PC-9 (cell line): ENCODE measurements at places on chromosomes 5 and 9. TPM values are rescaled to one million over a fixed set of nuclear protein-coding genes. Genes with fewer than 3 reads are reported as not detected.

DNA sequence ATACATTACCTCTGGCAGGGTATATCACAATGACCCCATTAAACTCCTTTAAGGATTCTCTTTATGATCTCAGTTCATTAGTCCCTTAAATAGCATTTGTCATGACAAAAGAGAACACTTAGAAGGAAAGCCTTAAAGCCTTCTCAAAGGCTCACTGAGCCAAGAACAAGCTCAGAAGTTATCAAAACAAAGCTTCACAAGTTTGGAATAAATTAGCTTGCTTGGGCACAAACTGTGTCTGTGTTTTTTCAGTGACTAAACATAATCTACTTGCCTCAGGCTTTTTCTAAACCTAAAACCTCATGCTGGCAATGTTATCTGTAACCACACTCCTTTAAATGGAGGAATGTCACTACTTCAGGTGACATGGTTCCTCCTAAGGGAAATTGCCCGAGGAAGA is 1114.9 kb upstream of the C9orf72 start:
- no peak overlapping the region for H3K4me3 ChIP-seq
- no peaks in the 10 kb centered on the region for H3K27me3 ChIP-seq
- H3K27ac ChIP-seq: no peak overlapping the region
- H3K4me1 ChIP-seq: no peaks in the 10 kb centered on the region
- DNase-seq: no peak

- H3K4me1 ChIP-seq: no peaks in the 10 kb centered on the region
- no peaks in the 10 kb centered on the region for H3K36me3 ChIP-seq
- no peak overlapping the region for H3K4me3 ChIP-seq
- no peaks in the 10 kb centered on the region for H3K27me3 ChIP-seq
- no peak overlapping the region for H3K27ac ChIP-seq
These were observed 59.5 kb downstream of the MVB12B start for GRCh38 chr9:126386088-126386487.

GRCh38 chr5:157917899-157918809 is 59.2 kb upstream of the CLINT1 start:
- peak; percentile 29 for DNase-seq
- peaks cover 22% of the 10 kb centered on the region for H3K4me1 ChIP-seq
- H3K27me3 ChIP-seq: no peaks in the 10 kb centered on the region
- H3K27ac ChIP-seq: peak overlapping the region; percentile 28; the same call in 1 of the 2 replicates
- H3K36me3 ChIP-seq: no peaks in the 10 kb centered on the region

GRCh38 chr5:37846786-37847310 is 7.0 kb upstream of the GDNF start:
- no peaks in the 10 kb centered on the region for H3K36me3 ChIP-seq
- H3K4me3 ChIP-seq: no peak overlapping the region
- DNase-seq: no peak
- H3K4me1 ChIP-seq: no peaks in the 10 kb centered on the region
- no peak overlapping the region for H3K27ac ChIP-seq

DNA sequence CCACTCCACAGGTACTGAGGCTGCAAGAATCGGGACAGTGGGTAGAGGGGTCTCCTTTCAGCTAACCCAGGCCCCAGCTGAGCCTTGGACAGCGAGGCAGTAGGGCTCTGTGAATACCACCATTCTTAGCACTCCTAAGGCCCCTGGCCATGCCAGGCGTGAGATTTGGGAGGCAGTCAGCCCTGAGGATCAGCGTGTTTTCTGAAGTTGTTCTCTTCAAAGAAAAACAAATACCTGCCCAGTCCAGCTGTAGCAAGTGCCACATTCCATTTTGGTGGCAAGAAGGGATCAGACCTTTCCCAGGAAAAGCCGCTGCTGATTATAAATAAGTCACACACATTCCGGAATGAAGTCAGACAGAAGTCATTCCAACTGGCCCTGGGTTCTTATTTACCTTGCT is 47.8 kb downstream of the RALGPS1 start:
- no peak overlapping the region for H3K4me3 ChIP-seq
- H3K4me1 ChIP-seq: peaks cover 30% of the 10 kb centered on the region
- DNase-seq: no peak
- H3K27ac ChIP-seq: no peak overlapping the region
- no peaks in the 10 kb centered on the region for H3K36me3 ChIP-seq

DNA sequence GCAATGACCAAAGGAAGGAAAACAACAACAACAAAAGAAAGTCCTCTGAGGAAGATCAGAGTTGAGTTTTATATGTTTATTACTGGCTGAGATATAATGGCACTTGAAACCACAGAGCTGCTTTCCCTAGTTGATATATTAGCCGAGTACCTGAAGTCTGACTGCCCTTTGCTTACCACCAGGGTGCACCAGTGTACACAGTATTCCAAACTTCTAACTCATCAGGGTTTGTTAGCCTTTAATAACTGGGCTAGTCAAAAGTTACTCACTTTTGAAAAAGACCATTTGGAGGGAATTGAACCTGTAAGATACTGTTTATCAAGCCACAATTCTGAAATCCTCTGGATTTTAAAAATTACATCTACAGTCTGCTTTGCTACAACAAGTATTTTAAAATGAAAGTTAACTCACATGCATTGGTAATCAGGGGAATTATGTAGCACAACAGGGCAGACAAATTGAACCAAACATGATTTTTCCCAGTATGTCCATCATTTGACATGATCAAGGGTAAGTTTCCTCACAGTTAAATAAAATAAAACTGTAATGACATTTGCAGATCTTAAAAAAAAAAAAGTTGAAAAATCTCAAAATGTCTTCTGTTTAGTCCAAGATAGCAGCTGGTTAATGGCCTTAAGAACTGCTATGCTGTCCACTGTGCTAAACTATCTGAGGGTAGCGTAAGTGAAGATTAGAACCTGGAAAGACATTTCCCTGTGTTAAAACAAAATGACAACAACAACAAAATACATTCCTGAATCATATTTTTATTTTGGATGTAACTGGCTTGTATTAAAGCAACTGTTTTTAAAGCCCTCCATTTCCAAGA is 57.3 kb upstream of the C6 start:
- H3K36me3 ChIP-seq: no peaks in the 10 kb centered on the region
- H3K27me3 ChIP-seq: no peaks in the 10 kb centered on the region
- H3K27ac ChIP-seq: no peak overlapping the region

GRCh38 chr5:124986667-124987066 is 240.2 kb upstream of the ZNF608 start:
- H3K36me3 ChIP-seq: no peaks in the 10 kb centered on the region
- H3K27ac ChIP-seq: peak overlapping the region; percentile 44
- peaks cover 14% of the 10 kb centered on the region for H3K4me1 ChIP-seq
- no peaks in the 10 kb centered on the region for H3K27me3 ChIP-seq

DNA sequence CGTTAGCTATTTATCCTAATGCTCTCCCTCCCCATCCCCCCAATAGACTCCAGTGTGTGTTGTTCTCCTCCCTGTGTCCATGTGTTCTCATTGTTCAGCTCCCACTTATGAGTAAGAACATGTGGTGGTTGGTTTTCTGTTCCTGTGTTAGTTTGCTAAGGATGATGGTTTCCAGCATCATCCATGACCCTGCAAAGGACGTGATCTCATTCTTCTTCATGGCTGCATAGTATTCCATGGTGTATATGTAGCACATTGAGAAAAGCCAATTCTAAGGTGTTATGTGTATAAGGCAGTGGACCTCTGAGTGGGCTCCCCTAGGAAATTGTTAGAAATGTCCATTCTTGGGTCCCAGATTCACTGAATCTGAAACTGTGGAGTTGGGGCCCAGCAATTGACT is 103.1 kb upstream of the MYO10 start:
- no peaks in the 10 kb centered on the region for H3K36me3 ChIP-seq
- H3K27ac ChIP-seq: no peak overlapping the region
- no peaks in the 10 kb centered on the region for H3K27me3 ChIP-seq
- DNase-seq: no peak
- no peaks in the 10 kb centered on the region for H3K4me1 ChIP-seq

DNA sequence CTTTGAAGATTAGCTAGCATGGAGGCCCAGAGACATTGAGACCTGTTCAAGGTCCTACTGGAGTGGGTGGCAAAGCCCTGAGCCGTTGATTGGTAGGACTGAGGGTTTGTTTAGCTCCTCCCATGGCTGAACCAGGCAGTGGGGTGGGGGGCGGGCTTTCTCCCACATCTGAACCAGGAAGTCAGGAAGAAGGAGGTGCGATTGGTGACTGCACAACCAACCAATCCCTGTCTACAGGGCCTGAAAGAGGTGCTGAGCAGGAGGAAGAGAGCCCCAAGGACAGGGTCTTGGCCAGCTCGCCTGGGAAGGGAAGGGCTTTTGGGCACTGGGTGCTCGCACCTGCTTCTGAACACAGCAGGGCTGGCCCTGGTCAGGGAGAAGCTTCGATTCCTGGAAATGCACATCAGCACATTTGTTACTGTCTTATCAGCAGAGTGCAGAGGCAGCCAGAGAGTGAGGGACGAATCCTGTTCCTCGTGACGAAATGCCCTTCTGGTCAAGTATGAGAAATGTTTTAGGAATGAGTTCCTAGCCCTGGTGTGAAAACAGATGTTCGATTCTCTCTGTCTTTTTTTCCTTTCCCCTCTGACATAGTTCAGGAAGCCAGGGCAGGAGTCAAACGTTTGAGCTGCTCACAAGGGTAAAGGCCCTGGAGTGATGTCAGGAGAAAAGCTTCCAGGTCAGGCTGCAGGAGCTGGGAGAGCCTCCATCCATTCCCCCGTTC is 294.8 kb upstream of the KLF4 start:
- H3K36me3 ChIP-seq: no peaks in the 10 kb centered on the region
- no peak overlapping the region for H3K4me3 ChIP-seq
- peak overlapping the region; percentile 44 for H3K27ac ChIP-seq
- peaks cover 14% of the 10 kb centered on the region for H3K4me1 ChIP-seq
- H3K27me3 ChIP-seq: no peaks in the 10 kb centered on the region

GRCh38 chr5:36889264-36889663 is 12.7 kb downstream of the NIPBL start:
- no peak overlapping the region for H3K27ac ChIP-seq
- H3K4me1 ChIP-seq: peaks cover 13% of the 10 kb centered on the region
- H3K27me3 ChIP-seq: no peaks in the 10 kb centered on the region
- no peak overlapping the region for H3K4me3 ChIP-seq
- H3K36me3 ChIP-seq: no peaks in the 10 kb centered on the region

DNA sequence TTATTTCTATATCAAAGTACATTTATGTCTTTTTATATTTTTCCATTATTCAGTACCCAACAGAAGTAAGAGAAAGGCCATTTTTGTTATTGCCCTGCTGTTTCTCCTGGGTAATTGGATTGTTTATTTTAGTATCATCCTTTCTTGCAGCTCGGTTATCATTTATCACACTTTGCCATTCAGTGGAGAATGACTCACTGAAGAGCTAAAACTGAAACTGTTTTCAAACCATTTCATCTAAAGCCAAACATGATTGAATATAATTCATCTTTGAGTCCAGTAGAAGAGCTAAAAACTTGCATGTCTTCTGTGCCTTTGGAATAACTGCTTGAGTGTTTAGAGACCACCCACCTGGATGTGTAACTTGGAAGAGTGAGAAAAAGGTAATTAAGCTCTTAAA is 139.5 kb upstream of the PRDM9 start:
- no peak for DNase-seq
- no peak overlapping the region for H3K4me3 ChIP-seq
- H3K27me3 ChIP-seq: no peaks in the 10 kb centered on the region
- no peaks in the 10 kb centered on the region for H3K36me3 ChIP-seq
- H3K4me1 ChIP-seq: no peaks in the 10 kb centered on the region

- DNase-seq: no peak
- peaks cover 17% of the 10 kb centered on the region; the same call in 1 of the 2 replicates for H3K36me3 ChIP-seq
- peaks cover 26% of the 10 kb centered on the region for H3K4me1 ChIP-seq
These were observed 4.3 kb downstream of the TCERG1 start for GRCh38 chr5:146451411-146451810.

DNA sequence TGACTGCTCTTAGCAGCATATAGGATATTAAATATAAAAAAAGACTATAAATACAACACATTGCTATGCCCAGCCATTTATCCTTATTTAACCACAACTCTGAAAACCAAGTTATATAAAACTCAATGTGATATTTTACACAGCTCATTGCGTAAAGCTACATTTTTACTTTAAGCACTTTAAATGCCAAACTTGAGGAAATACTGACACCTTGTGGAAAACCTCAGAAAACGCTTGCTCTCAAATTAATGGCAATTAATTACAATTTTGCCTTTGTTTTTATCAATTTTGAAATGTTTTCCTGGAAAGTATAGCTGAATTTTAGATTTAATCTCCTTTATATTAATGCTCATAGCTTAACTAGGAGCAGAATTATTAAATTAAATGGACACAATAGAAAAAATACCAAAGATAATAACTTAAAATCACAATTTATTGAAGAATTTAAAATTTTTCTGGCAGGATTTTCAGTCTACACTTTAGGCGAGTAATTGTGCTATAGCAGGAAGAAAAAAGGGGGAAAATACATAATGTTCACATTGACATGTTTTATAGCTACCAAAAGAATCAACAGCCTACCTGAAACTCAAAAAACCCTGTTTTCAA is 25.2 kb upstream of the PLAC8L1 start:
- H3K4me3 ChIP-seq: no peak overlapping the region
- no peaks in the 10 kb centered on the region for H3K27me3 ChIP-seq
- no peak for DNase-seq

- H3K36me3 ChIP-seq: no peaks in the 10 kb centered on the region
- no peak overlapping the region for H3K27ac ChIP-seq
- H3K4me1 ChIP-seq: no peaks in the 10 kb centered on the region
- DNase-seq: no peak
- no peak overlapping the region for H3K4me3 ChIP-seq
- no peaks in the 10 kb centered on the region for H3K27me3 ChIP-seq
These were observed 115.3 kb downstream of the NREP start for GRCh38 chr5:111641533-111642233.

GRCh38 chr9:93577975-93578682 is 1.7 kb downstream of the PHF2 start:
- no peaks in the 10 kb centered on the region for H3K27me3 ChIP-seq
- H3K27ac ChIP-seq: peak overlapping the region; percentile 6
- peak overlapping the region; percentile 61 for H3K4me3 ChIP-seq
- DNase-seq: no peak
- H3K4me1 ChIP-seq: peaks cover 14% of the 10 kb centered on the region

- H3K36me3 ChIP-seq: no peaks in the 10 kb centered on the region
- H3K4me3 ChIP-seq: no peak overlapping the region
- no peaks in the 10 kb centered on the region for H3K4me1 ChIP-seq
- no peak for DNase-seq
- H3K27ac ChIP-seq: no peak overlapping the region
- H3K27me3 ChIP-seq: no peaks in the 10 kb centered on the region
These were observed 416.5 kb upstream of the TLE4 start for GRCh38 chr9:79155308-79155707.

- no peaks in the 10 kb centered on the region for H3K4me1 ChIP-seq
- peaks cover 6% of the 10 kb centered on the region; the same call in 1 of the 2 replicates for H3K27me3 ChIP-seq
- DNase-seq: no peak
- H3K4me3 ChIP-seq: no peak overlapping the region
- H3K36me3 ChIP-seq: no peaks in the 10 kb centered on the region
- no peak overlapping the region for H3K27ac ChIP-seq
These were observed 44.7 kb upstream of the LCP2 start for GRCh38 chr5:170342153-170342725.

GRCh38 chr5:137782055-137782454 is 27.9 kb upstream of the HNRNPA0 start:
- no peak for DNase-seq
- no peaks in the 10 kb centered on the region for H3K4me1 ChIP-seq
- H3K27ac ChIP-seq: no peak overlapping the region
- no peak overlapping the region for H3K4me3 ChIP-seq
- no peaks in the 10 kb centered on the region for H3K36me3 ChIP-seq

GRCh38 chr5:146410272-146410671 is 36.9 kb upstream of the TCERG1 start:
- no peak overlapping the region for H3K4me3 ChIP-seq
- no peaks in the 10 kb centered on the region for H3K36me3 ChIP-seq
- H3K27me3 ChIP-seq: no peaks in the 10 kb centered on the region
- no peaks in the 10 kb centered on the region for H3K4me1 ChIP-seq

The EPB41L4B gene
- 4.2 and 5.0 TPM in 2 replicates for total RNA-seq

The CENPP gene
- 7.6 and 10.0 TPM in 2 replicates for total RNA-seq

The SH3RF2 gene
- 30.9 and 37.2 TPM in 2 replicates for total RNA-seq

The TAS2R1 gene
- total RNA-seq: not detected in 2 replicates
